Stimulated activated CD8-positive, alpha-beta memory T cell treated with anti-CD3 and anti-CD28 coated beads, Interleukin-4, amount 100 ng/mL, for 4 hours (primary cell): ENCODE measurements at places on chromosomes 12 and 14.

DNA sequence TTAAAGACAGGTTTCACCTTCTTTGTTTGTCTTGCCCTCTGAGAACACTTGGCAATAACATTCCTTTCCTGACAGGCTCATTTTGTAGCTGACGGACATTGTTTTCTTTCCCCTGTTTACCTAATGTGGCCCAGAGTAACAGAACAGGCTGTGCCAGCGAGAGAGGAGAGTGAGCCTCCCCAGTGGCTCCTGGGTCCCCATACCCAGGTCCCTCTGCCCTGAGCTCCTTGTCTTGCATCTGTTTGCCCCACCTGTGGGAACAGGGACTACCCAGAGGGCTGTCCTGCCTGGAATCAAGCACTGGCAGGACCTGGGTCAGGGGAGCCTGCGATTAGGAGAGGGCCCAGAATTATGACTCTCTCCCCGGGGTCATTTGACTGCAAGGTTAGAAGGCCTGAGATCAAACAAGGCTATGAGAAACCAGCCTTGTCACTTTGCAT, 222.9 kb downstream of the ZFP36L1 start:
- no peak for DNase-seq

- no peak for DNase-seq
Observed at GRCh38 chr12:10783252-10783651, 19.2 kb downstream of the TAS2R7 start.

DNA sequence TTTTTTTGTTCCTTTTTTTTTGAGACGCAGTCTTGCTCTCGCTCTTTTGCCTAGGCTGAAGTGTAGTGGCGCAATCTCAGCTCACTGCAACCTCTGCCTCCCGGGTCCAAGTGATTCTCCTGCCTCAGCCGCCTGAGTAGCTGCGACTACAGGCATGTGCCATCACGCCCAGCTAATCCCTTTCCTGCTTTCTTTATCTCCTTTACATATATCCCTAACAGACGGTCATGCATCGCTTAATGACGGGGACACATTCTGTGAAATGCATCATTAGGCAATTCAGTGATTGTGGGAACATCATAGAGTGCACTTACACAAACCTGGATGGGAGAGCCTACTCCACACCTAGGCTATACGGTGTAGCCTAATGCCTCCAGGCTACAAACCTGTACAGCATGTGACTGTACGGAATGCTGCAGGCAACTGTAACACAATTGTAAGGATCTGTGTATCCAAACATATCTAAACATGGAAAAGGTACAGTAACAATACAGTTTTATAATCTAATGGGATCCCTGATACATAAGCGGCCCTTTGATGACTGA, 32.8 kb downstream of the NOS1 start:
- no peak for DNase-seq

- no peak for DNase-seq
Observed at GRCh38 chr12:49057888-49058287, 2.7 kb downstream of the KMT2D start.

- DNase-seq, result no peak
Observed at GRCh38 chr12:6914947-6915788, 788 bp downstream of the ENO2 start.
